ENCODE measurements at places on chromosomes 2 and 18. TPM values are rescaled to one million over a fixed set of nuclear protein-coding genes. Genes with fewer than 3 reads are reported as not detected.

CCDC148 gene
- 7.2 TPM for total RNA-seq

GRCh38 chr2:132731441-132731840 is 61.4 kb upstream of the LYPD1 start:
- no peak for DNase-seq

- no peak for DNase-seq
These were observed 7.8 kb downstream of the LOXHD1 start for GRCh38 chr18:46649071-46649862.

DNA sequence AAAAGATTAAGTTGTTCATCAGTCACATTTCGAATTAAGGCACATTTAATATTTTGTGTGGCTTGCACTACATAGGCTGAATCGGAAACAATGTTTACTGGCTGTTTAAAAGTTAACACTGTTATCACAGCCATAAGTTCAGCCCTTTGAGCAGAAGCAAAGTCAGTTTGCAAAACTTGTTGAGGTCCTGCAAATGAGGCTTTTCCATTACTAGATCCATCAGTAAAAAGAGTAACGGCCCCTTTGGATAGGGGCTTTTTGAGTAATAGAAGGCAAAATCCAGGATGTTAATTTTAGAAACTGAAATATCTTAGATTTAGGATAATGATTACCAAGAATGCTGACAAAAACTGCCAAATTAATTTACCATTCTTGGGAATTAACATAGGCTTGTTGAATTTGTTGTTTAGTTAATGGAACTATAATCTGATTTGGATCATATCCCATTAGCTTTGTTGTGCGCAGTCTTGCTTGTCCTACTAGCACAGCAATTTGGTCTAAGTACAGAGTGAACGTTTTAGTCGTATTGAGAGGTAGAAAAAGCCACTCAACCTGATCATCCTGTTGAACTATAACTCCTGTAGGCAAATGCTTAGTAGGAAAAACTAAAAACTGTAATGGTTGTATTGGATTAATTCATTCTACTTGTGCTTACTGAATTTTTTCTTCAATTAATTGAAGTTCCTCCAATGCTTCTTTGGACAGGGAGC is 13.9 kb upstream of the SUCLG1 start:
- no peak for DNase-seq

DNA sequence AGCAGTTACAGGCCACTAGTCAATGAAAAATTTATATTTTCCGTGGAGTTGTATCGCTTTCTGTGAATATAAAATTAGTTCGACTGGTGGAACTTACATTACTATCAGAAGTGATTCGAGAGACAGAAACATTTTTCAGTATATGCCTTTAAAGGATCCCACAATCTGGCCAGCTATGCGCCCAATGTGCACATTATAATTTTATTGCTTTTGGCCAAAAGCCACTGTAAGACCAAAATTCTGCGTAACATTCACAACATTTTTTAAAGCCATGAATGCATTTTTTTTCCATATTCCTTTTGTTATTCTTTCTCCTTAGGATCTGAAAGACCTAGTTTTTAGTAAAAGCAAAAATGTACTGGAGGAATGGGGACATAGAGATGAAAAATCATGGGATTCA is 131.0 kb upstream of the CHAC2 start:
- DNase-seq: no peak

GRCh38 chr2:53515435-53516332 is 251.9 kb upstream of the CHAC2 start:
- no peak for DNase-seq

- DNase-seq: no peak
These were observed 67.8 kb downstream of the CWC22 start for GRCh38 chr2:179939259-179939658.

DNA sequence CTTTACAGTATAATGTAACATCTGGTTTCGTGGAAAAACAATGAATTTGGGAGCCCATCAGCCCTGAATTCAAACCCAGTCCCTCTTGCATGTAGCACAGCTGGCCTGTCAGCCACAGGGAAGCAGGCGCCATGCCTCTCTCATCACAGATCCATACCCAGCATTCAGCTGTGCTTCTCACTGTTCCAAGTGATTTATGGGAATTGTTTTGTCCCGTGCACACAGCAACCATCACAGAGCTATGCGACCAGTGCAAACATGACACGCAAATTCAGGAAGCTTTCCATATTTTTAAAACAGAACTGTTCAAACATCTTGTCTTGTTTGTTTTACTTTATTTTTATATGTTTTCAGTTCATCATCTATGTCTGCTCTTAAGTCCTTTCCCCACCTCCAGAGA is 496.1 kb downstream of the EIPR1 start:
- no peak for DNase-seq

DNA sequence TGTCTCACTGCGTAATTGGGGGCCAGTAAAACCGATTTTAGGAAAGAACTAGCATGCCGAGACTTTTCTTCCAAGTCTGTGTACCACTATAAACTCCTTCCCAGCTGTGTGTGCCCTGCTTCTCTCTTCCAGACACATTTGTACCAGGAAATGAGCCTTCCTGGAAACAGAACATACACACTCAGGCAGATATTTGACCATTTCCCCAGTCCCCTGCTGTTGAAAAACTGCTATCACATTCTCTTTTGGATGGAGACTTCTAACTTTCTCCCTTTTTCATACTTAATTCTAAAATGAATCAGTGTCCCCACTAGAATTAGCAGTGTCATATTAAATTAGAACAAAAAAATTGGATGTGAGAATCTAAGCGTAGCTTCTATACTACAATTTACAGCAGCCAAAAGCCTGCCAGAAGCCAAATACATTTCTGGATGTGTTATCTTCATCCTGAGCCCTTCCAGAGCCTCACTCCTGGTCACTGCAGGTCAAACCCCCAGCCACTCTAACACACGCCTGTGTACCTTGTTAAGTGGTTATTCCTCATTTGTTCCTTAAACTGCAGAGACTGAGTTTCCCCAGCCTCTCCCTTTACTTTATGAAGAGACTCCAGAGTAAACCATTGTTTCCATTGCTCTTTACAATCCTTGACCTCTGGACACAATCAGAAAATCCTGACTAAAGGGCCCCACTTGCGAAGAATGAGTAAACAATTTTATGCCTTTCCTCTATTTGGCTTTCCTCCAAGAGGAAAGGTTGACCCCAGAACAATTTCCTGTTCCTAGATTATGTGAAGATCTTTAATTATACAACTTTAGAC is 20.4 kb downstream of the DSG4 start:
- no peak for DNase-seq

- no peak for DNase-seq
These were observed 147.3 kb upstream of the SPRED2 start for GRCh38 chr2:65579506-65580235.

DNA sequence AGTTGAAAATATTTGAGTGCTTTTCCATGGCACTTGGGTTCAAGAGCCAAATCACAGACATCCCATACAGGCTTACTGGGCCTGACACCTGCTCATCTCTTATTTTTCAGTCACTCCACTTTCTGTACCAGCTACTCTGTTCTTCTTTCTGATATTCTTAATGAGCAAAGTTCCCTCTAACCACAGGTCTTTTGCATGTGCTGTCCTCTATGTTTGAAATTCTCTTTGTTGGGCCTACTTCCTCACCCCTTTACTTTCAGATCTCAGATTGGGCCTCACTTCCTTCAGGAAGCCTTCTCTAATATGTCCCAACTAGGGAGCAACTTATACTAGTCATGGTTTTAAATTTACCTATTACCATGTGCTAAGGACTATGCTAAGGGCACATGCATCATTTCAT is 81.8 kb upstream of the RBMS1 start:
- no peak for DNase-seq

GRCh38 chr2:1816414-1816911 is 72.1 kb upstream of the PXDN start:
- DNase-seq: no peak

GRCh38 chr2:40242315-40242714 is 209.6 kb downstream of the SLC8A1 start:
- DNase-seq: no peak

DNA sequence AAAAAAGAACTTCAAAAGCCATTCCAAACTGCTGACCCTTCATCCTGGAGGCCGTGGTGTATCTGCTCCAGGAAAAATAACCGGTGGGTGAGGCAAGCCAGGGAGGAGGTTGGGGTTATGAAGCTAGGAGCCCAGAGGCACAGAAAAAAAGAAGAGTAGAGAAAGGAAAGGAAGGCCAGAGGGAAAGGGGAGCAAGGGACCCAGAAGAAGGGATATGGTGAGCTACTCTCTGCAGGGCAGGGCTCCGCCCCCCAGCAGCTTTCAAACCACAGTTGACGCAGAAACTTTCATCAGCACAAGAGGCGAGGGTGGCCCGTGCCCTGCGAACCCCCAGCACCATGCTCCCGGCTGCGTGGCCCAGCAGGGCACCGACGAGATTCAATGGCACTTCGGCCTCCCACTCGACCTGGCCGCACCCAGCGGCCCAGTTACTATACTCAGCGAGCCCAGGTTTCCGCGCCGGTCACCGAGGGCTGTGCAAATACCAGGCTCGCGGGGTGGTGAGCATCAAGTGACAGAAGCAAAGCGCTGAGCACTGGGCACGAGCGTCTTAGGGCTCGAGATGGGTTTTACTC is 665 bp downstream of the MCM6 start:
- peak; percentile 48 for DNase-seq

DNA sequence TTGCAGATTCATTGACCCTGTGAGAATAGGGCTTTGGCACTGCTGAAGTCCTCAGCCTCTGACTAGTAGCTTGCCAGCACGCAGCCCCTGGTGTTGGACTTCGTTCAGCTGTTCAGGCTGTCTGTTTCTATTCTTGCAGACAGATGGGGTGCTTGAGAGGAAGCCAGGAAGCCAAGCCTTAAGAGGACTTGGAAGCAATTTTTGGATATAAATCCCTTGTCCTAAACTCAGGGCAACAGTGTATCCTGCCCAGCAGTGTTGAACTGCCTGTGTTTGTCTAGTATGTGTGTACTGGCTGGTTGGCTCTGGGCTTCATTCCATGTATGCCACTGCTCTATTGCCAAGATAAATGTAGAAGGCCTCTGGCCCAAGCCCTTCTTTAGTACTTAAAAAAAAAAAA is 108.6 kb downstream of the COMMD1 start:
- DNase-seq: no peak

DNA sequence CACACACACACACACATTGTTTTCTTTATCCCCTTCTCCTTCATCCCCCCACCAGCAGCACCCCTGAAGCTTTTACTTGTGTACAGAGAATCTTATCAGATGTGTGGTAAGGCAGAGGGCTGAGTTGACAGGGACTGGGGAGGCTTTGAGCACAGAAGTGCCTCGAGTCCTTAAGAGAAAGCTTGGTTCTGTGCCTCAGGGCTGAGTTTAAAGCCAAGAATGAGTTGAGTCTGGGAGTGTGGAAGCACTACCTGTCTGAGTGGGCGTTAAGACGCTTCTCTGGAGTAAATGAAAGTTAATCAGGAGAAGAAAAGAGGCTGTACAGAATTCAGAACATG is 2.7 kb downstream of the ID2 start:
- DNase-seq: peak; percentile 48

GRCh38 chr2:137316075-137316474 is 550.7 kb downstream of the THSD7B start:
- DNase-seq: no peak

GRCh38 chr2:221478485-221478863 is 93.6 kb downstream of the EPHA4 start:
- no peak for DNase-seq

DNA sequence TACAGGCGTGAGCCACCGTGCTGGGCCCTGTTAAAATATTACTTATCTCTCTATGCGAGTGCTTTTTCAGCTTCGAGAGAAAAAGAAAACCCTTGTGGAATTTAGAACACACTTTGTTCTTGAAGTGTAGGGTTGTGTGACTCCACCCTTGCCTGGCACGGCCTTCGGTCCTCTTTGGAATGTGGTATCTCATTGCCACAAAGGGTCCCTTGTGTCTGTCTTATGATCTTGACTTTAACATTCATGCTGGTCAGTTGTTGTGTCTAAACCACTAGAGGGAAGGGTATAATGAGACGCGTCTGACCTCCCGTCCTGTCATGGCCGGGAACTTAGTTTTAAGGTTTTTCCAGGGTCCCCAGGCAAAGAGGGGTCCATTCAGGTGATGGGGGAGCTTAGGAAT is 246.4 kb downstream of the VAPA start:
- DNase-seq: no peak

- no peak for DNase-seq
These were observed 167.8 kb downstream of the NUP35 start for GRCh38 chr2:183292028-183292427.

DNA sequence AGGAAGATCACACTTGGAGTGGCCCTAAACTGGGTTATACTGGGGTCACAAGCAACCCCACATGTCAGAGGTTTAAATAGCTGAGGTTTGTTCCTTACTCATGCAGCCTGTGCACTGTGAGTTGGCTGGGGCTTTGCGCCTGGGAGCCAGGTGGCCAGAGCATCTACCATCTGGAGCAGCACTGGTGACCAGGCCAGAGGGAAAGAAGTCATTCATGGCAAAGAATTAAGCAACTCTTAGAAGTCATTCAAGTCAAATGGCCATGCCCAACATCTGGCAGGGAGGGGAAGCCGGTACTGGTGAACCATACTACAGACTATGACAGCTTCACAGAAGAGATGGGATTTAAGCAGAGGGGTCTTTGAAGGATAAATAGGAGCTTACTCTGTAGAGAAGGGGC is 90.7 kb downstream of the POLR1A start:
- DNase-seq: no peak

GRCh38 chr18:23694637-23695430 is 5.6 kb downstream of the LAMA3 start:
- no peak for DNase-seq

DNA sequence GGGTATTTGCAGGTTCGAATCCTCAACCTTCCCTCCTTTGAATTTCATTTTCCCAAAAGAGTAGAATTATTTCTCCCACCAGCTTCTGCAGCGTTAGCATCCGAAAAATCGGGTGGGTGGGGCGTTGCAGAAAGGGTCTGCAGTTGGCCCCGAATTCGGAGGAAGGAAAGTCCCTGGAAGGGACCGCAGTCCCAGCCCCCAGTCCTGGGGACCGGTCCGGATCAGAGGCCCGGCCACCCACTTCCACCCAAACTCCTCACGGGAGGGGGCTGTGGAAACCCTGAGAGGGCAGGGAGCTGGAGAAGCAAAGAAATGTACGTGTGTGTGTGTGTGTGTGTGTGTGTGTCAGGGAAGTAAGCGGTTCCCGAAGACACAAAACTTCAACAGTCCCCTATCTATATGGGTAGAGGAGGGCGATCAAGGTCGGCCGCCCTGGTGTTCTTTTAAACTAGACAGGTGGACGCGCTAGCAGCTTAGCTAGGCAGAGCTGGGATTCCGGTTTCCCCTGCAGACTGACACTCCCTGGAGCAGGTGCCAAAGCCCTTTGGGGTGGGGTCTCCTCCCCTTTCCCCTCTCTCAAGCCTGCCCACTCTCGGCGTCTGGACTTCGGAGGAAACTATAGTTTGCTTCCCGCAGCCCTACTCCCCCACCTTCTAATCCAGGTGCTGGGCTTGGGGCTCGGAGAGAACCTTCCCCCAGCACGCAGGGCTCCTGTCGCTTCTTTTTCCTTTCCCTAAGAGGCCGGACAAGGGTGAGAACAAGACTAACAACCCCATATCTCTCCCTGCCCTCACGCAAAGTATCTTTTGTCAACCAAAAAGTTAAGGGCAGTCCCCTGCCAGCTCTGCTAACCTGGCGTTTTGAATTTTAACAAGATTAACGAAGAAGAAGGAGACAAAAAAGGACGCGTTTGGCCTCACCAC is 4.8 kb upstream of the ONECUT2 start:
- DNase-seq: no peak
